Left colon (tissue), 2 donors: ENCODE measurements at places on chromosomes 5 and 9. TPM values are rescaled to one million over a fixed set of nuclear protein-coding genes. Genes with fewer than 3 reads are reported as not detected.
A peak's percentile ranks its signal among the peaks of the same experiment; 100 is the strongest.

FRMD3 gene
- 23.8 TPM for total RNA-seq

FABP6 gene
- not detected for total RNA-seq

DNA sequence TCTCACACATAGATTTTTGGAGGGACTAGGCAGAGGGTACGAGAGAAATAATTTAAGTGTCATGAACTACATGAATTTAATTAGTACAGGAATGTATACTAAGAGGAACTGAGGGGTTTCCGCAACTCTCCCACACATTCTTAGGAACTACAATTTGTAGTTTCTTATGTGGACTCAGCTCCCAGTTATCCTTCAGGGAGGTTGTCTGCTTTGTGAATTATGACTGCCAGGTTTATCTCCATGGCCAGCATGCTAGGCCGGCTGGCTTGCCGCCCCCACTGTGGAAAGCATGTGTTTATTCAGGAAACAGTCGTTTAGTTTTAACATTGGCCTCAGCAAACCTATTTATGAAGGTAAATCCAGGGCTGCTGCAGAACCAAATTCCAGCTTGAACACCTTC, 415.0 kb downstream of the KCTD16 start:
- no peak for DNase-seq

DNA sequence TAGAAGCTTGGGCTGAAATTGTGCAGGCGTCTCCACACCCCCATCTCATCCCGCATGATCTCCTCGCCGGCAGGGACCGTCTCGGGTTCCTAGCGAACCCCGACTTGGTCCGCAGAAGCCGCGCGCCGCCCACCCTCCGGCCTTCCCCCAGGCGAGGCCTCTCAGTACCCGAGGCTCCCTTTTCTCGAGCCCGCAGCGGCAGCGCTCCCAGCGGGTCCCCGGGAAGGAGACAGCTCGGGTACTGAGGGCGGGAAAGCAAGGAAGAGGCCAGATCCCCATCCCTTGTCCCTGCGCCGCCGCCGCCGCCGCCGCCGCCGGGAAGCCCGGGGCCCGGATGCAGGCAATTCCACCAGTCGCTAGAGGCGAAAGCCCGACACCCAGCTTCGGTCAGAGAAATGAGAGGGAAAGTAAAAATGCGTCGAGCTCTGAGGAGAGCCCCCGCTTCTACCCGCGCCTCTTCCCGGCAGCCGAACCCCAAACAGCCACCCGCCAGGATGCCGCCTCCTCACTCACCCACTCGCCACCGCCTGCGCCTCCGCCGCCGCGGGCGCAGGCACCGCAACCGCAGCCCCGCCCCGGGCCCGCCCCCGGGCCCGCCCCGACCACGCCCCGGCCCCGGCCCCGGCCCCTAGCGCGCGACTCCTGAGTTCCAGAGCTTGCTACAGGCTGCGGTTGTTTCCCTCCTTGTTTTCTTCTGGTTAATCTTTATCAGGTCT, at the start of gene C9orf72:
Gene C9orf72, minus strand, starts transcription at position 564 of the 716 bp plus-strand sequence. CDS start 6,361 bp downstream, outside the sequence.
- DNase-seq, result peak; percentile 76

IL13 gene
- total RNA-seq, result not detected

IER5L gene
- 4.3 TPM for total RNA-seq

DNA sequence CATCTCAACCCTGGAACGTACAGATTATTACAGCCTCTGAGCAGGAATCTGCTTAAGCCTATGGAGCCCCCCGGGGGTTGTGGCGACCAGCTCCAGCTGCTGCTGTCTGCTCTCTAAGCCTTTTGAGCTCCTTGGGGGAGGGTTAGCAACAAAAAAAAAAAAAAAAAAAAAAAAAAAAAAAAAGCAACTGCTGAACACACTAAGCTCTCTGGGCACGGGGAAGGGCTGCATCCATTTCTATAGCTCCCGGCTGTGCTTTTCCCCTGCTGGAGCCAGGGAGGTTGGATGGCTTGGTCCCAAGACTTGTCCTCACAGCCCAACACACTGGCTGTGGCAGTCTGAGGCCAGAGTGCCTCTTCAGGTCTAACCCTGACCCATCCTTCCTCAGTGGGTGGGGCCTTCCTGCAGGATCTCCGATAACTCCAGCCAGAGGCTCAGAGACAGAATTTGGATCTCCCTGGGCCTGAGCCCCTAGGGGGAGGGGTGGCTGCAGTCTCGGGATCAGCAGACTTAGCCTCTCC, 82.1 kb downstream of the FBN2 start:
- DNase-seq, result no peak

GDA gene
- total RNA-seq, result 44.7 TPM

DNA sequence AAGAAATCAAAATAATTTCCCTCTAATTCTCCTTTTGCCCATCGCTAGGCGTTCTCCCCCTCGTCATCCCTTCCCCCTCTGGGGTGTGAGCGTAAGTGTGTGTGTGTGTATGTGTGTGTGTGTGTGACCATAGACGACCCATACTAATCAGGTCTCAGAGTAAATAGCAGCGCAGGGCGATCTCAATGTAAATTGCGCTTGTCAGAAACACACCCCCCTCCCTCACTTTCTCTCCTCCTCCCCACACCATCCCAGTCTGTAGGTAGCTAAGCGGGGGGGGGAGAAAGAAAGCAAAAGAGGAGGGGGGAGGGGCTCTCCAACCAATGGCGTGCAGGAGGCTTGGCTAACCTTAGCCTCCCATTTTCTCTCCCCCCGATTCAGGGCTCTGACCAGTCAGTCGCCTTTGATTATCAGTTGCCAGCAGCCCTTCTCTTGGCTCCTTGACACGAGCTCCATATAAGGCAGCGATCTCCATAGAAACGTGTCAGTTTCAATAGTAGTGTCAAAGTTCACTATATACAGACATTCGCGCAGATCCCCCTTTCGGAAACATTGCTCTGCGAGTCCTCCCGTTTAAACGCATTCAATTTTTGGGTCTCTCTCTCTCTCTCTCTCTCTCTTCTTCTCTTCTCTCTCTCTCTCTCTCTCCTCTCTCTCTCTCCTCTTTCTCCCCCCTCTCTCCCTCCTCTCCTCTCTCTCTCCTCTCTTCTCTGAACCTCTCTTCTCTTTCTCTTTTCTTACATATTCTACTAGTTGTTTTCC, at the start of gene NR2F1:
Gene NR2F1, plus strand, starts transcription at position 546 of the 762 bp plus-strand sequence. CDS start 1,802 bp downstream, outside the sequence.
- DNase-seq, result peak; percentile 47

FBXL7 gene
- total RNA-seq, result 3.6 TPM

ZNF658 gene
- 3.7 TPM for total RNA-seq

POU4F3 gene
- total RNA-seq, result not detected

TSSK1B gene
- not detected for total RNA-seq

- no peak for DNase-seq
Measured at GRCh38 chr9:126647585-126648411, 34.1 kb downstream of the LMX1B start.

FOXB2 gene
- total RNA-seq, result not detected

GRCh38 chr5:55921617-55922016, 70.5 kb downstream of the IL31RA start:
- no peak for DNase-seq

DNA sequence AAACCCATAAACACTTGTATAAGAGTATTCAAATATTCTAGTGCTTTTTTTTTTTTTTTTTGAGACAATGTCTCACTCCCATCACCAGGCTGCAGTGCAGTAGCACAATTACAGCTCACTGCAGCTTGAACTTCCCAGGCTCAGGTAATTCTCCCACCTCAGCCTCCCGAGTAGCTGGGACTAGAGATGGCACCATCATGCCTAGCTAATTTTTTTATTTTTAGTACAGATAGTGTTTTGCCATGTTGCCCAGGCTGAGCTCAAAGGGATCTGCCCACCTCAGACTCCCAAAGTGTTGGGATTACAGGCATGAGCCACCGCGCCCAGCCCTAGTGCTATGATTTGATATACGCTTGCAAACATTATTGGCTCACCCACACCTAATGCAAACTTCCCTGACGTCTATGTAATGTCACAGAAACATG, 11.8 kb downstream of the IL6ST start:
- DNase-seq, result no peak

PDE6A gene
- total RNA-seq, result 4.2 TPM

NRG2 gene
- 0.06 TPM for total RNA-seq

SPINK5 gene
- total RNA-seq, result 12.8 TPM

DNA sequence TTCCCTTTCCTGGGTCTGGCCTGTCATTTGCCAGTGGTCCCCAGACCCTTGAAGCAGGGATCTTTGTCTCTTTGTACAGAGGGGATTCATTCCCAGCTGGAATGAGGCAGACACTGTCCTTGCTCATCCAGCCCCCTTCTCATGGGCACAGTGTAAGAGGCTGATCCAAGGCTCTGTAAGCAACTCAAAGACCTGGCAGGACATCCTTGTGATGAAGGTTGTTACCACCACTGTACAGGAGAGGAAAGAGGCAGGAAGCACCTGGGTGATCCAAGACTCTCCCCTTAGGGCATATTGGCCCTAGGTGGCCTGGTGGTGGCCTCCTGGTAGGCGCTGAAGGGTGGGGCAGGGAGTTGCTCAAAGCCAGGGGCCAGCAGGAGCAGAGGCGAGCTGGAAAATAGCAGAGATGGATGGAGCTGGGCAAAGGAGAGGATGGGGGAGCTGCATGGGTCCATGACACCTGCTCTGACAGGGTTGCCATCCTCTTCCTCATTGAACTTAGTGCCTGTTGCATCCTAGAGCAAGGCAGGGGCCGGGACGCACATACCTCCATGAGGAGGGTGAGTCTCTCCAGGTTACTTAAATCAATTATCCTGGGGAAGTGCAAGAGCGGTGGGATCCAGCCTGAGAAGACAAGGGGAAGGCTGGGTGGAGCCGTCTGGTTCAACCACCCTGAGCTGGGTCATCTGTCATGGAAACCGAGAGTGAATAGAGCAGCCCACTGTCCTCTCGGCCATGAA, 9.8 kb upstream of the GADD45G start:
- no peak for DNase-seq

MAMDC4 gene
- 20.1 TPM for total RNA-seq

- no peak for DNase-seq
Measured at GRCh38 chr5:107517185-107518033, 153.3 kb downstream of the EFNA5 start.

KIF20A gene
- total RNA-seq, result 6.5 TPM

- no peak for DNase-seq
Measured at GRCh38 chr5:2538169-2538568, 213.3 kb downstream of the IRX2 start.

- no peak for DNase-seq
Measured at GRCh38 chr9:14888272-14888671, 22.0 kb downstream of the FREM1 start.

DNA sequence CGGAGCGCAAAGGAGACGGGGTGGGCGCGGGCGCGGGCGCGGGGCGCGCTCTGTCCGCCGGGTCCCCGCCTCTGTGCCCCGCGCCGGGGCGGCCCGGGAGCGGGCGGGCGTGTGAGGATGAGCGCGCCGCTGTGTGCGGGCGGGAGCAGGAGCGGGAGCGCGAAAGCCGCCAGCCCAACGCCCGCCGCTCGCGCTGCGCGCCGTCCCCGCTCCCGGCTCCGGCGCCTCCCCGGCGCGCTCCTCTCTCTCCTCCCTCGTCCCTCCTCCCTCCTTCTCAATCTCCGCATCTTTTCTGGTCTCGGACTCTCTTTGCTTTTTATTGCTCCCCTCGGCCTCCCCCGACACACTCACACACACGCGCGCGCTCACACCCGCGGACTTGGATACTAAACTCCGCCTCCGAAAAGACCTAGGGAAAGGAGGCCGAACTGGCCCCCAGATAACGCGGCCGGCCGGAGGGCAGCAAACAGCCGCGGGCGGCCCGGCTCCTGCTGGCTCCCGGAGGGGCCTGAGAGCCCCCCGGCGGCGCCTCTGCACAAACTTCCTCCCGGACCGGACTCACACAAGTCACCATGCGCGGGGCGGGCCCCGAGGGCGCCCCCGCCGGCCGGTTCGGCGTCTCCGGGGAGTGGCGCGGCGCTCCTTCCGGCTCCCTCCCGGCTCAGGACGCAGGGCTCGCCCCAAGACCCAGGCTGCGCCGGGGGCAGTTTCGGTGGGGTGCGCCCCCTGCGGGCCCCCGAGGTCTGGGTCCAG, at the start of gene FIBCD1:
Gene FIBCD1, minus strand, starts transcription at position 596 of the 753 bp plus-strand sequence. CDS start 640 bp downstream, outside the sequence.
- peak; percentile 57 for DNase-seq

C5orf52 gene
- 3.9 TPM for total RNA-seq

MELK gene
- total RNA-seq, result 9.9 TPM

- DNase-seq, result no peak
Measured at GRCh38 chr5:2222246-2222992, 339.7 kb upstream of the IRX4 start.

GRCh38 chr5:65695162-65695755, 26.6 kb downstream of the SGTB start:
- DNase-seq, result no peak

DNA sequence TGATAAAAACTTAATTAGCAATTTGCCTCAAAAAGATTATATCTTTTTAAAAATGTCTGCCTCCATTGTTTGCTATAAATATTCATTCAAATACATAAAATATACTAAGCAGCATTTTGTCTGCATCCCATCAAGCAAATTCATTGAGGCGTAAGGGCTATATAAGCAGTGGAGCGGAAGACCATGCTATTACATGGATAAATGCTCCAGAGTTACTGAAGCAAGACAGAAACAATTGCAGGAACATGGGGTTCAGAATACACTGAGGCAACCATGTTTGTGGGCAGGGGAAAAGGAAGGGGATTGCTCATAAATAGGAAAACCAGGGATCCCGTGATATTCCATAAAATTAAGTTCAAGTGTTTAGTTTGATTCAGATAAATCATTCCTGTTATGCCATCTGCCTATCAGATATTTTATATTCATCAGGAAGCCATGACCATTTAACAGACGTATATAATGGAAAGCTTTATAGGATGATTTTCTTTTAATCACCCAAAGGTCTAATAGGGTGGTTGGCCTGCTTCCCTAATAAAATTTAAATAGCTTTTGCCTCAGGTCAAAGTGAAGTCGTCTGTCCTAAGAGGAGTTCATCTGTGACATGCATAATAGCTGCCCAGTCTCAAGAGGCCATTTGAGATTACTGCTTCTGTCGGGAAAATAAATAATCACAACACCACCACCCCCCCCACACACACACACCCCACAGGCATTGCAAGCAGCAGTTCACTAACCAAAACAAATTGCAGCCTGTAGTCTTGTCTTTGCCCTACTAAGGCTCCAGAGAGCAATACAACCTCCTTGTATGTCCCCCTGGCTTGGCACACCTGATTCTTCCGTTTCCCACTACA, 105.2 kb downstream of the RASEF start:
- no peak for DNase-seq

GRCh38 chr9:5326893-5327548, 12.7 kb downstream of the RLN1 start:
- peak; percentile 5 for DNase-seq

BAAT gene
- not detected for total RNA-seq

GRCh38 chr9:92961627-92962302, 14.4 kb downstream of the FGD3 start:
- DNase-seq, result no peak

FER gene
- total RNA-seq, result 11.6 TPM

GRCh38 chr5:130710596-130710995, 454.5 kb downstream of the HINT1 start:
- DNase-seq, result peak; percentile 13

GRCh38 chr5:88727705-88728313, 155.2 kb downstream of the MEF2C start:
- DNase-seq, result no peak

DNA sequence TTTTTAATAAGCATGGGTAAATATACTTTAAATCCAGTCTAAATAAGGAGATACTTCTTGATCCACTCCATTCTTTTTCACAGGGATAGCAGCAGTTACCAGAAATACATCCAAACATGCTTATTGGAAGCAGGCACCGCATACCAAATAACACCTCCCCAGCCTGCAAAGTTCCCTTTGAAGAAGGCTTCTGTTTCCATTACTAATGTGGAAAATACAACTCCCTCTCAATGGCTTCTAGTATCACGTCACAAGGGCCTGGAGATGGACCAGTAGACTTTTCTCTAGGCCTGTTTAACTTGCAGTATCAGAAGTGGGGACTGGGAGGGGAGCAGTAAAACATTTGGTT, 20.8 kb downstream of the TMEM245 start:
- no peak for DNase-seq
